CD8-positive, alpha-beta memory T cell (primary cell): ENCODE measurements at places on chromosomes 7 and 10. TPM values are rescaled to one million over a fixed set of nuclear protein-coding genes. Genes with fewer than 3 reads are reported as not detected.

DNA sequence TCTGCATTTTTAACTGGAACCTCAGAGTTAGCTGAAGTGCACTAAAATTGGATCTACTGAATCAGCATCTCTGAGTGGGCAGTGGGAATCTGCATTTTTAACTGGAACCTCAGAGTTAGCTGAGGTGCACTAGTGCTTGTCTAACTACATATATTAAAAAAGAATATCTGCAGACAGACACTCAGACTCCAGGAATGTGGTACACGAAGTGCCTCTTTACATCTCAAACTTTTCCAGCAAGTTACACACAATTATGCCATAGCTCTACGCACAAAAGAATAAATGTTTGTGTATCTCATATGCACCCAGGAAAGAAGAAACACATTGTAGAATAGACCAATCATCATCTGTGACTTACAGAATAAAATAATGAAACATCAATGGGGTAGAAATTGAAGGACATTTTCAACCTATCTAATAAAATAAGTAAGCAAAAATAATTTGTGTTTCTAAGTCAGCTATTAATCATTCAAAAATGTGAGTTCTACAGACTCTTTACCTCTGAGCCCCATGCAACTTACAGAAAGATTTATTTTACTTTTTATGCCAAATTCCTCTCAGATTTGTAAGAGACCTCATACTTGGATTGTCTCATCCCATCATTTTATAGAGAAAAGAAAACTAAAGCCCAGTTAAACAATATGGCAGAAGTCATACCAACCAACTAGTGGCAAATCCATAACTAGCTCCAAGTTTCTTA, 28.3 kb downstream of the PPP1R3A start:
- DNase-seq: no peak

DNA sequence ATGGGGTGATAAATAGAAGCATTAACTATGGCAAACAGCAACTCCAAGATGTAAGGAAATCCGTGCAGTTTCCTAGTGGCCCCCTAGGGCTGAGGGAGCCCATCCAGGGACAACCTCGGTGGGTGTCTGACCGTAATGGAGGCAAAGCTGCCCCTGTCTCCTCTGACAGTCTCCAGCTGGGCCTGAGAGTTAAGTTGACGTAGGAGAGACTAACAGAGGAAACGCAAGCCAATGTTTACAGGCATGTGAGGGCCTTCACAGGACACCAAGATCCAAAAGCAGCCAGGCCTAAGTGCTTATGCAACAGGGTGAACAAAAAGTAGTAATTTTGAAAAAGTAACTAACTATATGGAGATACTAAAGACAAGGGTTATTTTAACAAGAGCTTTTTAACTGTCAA, 330.0 kb upstream of the C7orf33 start:
- DNase-seq: no peak

- DNase-seq: no peak
Measured at GRCh38 chr7:153921408-153921807, 130.8 kb upstream of the DPP6 start.

GRCh38 chr10:1186683-1186990, 130.5 kb downstream of the WDR37 start:
- no peak for DNase-seq

DNA sequence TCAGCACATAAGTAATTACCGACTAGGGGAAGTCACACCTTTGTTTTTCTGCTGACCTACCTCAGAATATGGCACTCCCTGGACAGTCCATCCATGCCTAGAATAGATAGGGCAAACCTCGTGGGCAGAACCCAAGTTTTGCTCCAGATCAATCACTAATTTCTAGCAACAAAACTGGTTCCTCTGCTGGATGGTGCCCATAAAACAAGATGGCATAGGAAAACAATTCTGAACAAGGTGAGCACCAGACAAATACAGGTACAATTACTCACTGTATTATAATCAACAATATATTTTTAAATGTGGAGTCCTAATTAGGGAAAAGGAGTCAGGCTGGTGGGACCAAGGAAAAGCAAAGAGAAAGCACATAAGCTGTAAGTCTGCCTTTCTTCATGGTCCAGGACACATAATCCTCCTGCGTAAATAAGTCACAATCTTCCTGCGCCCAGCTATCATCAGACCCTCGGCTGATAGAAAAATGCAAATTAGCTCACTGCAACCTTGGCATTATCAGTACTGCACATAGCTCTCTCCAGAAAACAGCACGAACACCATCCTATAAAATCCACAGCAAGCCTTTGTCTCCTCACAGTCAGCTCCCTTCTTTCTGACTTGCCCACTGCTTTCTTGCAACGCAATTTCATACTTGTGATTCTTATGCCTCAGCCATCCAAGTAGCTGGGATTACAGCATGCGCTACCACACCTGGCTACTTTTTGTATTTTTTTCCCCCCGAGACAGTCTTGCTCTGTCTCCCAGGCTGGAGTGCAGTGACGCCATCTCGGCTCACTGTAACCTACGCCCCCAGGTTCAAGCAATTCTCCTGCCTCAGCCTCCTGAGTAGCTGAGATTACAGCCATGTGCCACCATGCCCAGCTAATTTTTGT, 15.1 kb downstream of the URGCP start:
- no peak for DNase-seq

GRCh38 chr10:43229208-43230061, 37.4 kb downstream of the RASGEF1A start:
- peak; percentile 53 for DNase-seq

DNA sequence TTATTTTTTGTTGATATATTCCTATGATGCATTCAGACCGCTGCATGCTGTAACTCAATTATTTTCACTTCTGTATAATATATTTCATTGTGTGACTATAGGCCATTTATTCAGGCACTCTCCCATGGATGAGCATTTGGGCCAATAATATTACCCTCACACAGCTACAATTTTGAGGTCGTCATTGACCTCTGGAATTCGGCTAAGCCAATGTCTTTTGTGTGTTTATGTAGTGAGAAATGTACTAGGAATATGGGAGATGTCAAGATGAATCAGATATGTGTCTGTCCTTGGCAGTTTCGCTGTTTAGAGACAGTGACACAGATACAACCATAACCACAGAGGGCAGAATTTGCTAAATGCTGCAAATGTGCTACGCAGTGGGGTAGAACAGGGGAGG, 474.2 kb downstream of the ADRA2A start:
- DNase-seq: no peak

DNA sequence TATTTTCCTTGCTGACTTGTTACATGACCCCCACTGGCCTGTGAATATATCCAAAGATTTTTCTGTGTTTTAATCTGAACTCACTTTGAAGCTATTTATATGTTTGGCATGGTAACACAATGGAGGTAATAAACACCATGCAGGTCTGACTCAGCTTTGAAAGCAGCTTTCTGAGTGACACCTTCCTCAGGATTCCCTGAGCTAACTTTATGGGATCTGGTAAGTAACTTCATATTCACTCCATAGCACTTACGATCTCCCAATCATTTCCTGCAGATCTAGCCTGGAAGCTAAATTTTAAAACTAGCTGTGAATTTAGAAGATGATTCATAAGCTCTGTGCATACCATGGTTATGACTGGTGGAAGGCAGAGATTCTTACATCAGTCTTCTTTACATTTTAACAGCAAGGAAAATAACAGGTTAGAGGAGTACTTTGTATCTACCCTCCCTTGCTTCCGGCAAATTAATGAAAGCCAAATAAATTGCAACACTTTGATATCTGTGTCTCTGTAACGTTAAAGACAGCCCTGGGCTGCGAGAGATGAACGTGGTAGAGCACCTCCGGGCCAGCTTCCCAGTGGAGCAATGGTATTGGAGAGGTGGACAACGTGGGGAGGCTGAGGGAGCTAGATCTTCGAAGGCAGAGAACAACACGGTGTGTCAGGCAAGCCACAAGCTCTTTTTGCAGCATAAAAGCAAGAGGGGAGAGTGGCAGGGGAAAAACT, 170.2 kb upstream of the KLF14 start:
- DNase-seq: no peak

- no peak for DNase-seq
Measured at GRCh38 chr10:113097036-113097435, 147.0 kb downstream of the TCF7L2 start.

GRCh38 chr10:78909221-78909620, 159.5 kb upstream of the ZMIZ1 start:
- DNase-seq: no peak

DNA sequence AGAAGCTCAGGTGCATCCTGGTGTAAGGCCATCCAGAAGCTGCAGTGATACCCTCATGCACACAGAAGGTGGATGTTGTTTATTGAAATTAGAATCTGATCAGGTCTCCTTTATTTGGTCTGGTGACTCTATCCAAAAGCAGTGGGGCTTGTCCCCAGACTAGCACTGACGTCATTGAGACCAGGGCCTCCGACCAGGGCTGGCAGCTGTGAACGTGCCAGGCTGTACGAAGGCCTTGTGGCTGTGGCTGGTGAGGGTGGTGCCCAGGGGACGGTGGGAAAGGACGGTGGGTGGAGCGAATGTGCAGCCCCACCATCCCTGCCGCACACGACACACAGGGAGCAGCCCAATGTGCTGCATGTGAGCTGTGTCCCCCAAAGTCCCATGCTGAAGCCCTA, 160.0 kb downstream of the ADARB2 start:
- DNase-seq: no peak

DNA sequence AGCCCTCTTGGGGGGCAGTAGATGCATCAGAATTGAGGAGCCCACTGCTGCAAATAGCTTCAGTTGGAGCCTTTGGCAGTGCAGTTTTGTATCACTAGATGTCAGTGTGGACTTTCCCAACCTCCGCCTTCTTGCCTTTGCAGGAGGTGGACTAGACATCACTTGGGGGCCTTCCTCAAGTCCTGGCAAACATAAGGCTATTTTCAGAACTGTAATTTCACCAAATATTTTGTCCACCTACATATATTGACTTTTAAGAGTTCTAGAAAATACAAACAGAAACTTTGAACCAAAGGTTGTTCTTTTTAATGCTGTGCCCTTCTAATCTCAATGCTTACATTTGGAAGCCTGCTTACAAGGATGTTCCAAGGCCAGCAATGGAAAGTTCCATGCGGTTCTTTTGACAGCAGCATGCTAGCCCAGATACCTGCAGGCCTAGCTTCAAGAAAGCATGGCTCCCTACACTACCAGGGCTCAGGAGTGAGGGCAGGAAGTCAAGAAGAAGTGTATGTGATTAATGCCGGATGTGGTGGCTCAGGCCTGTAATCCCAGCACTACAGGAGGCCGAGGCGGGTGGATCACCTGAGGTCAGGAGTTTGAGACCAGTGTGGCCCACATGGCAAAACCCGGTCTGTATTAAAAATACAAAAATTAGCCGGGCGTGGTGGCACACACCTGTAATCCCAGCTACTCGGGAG, 8.0 kb upstream of the ZNRF2 start:
- peak; percentile 15 for DNase-seq

GRCh38 chr7:112414855-112415490, 35.3 kb upstream of the IFRD1 start:
- no peak for DNase-seq

DNA sequence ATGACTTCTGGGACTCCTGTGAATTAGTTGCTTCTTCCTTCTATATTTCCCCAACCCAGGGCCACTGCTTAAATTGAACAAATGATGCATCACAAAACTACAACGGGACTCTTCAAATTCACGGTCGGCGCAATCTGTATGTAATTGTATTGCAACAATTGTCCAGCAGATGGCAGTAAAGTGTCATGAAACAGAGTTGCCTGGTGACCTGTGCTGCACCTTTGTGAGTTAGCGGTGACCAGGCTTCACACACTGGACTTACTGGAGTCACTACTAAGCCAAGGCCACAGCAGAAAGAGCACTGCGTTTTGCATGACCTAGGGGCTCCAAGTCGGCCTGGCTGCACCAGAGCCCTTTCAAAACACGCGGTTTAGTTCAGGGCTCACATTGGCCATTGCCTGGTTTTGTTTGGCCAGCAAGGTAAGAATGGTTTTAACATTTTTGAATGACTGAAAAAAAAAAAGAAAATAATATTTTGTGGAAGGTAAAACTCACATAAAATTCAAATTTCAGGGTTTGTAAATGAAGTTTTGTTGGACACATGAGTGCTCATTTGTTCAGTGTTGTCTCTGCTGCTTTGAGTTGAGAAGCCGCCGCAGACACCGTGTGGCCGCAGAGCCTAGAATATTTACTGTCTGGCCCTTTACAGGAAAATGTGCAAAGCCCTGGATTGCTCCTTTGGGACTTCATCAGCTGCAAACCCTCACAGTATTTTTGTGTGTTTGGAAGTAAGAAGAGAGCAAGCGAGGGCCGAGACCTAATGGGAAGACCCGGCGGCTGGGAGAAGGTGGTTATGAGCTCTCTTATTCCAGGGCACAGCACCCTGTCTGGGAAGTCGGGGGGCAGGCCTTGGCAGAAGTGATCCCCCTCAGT, 23.2 kb upstream of the ZNF32 start:
- no peak for DNase-seq

DNA sequence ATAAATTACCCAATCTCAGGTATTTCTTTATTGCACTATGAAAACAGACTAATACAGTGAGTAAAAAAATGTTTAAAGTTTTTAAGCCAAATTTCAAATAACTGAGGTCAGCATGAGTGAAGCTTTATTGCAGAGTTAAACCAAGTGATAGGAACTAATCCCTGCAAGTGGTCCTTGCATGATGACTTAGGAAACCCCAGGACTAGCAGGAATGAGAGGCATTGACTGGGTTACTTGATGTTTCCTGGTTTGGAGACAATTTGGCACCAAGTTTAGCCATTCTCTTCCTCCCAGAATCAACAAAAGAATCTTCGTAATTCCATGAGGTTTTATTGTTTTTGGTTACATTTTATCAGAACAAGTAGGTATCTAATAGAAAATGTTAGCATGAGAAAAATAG, 194.2 kb downstream of the BICC1 start:
- DNase-seq: no peak

- no peak for DNase-seq
Measured at GRCh38 chr7:98641646-98642500, 24.8 kb downstream of the NPTX2 start.

DNA sequence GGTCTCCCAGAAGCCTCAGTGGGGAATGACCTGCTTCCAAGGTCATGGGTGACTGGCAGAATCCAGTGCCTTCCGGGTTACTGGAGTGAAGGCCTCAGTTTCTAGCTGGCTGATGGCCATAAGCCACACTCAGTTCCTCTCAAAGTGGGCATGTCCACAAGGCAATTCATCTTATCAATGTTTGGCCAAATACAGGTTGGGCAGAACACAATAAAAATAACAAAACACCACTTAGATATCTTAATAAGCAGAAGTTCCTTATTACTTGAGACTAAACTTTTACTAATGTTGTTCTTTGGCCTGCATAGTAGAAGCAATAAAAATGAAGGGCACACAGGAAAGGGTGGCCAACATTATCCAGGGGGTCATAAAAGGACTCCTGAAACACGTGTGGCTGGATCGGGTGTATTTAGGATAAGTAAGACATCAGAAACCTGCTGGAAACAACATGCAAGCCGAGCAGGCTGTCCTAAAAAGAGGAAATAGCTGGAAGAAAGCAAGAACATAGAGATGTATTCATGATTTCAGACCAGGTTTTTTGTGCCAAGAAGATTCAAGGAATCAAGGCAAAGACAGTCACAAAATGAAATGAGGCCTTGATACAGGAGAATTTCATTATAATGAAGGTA, 19.6 kb upstream of the AKR1C2 start:
- no peak for DNase-seq

The HABP2 gene
- total RNA-seq: not detected

The GOLGA7B gene
- 0.29 TPM for total RNA-seq

The OR6V1 gene
- not detected for total RNA-seq

The VGF gene
- total RNA-seq: 0.13 TPM

The BLNK gene
- total RNA-seq: not detected

The EXOC6 gene
- total RNA-seq: 10.6 TPM

The NXPH1 gene
- total RNA-seq: not detected

The GPR146 gene
- total RNA-seq: 0.70 TPM

The TBXAS1 gene
- total RNA-seq: 2.1 TPM

The AMPH gene
- total RNA-seq: not detected

The SMIM30 gene
- total RNA-seq: 52.4 TPM
